Peyer's patch (tissue), 4 donors: ENCODE measurements at places on chromosomes 4 and X. TPM values are rescaled to one million over a fixed set of nuclear protein-coding genes. Genes with fewer than 3 reads are reported as not detected.
A peak's percentile ranks its signal among the peaks of the same experiment; 100 is the strongest.

DNA sequence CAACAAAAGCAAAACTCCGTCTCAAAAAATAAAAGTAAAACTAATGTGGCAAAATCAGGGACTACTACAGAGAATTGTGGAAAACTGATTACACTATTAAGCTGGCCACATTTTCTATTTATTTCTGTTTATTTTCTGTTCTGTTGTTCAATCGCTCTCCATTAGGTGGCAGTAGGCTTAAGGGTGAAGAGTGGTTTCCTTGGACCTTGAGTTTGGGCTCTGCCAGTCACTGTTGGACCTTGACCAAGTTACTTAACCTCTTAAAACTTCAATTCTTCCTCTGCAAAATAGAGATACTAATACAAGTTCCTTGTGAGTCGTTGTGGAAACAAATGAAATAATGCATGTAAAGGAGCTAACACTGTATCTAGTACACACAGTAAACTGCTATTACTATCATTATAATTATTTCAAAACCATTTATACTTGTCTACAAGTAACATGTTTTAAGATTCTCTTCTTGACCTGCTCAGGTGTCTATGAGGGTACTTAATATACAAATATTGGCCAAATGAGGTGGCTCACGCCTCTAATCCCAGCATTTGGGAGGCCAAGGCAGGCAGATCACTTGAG lies 15.2 kb downstream of the HSD17B11 start:
- peak overlapping the region; percentile 71 for H3K27ac ChIP-seq
- no peaks in the 10 kb centered on the region for H3K4me1 ChIP-seq
- no peaks in the 10 kb centered on the region for H3K27me3 ChIP-seq

DNA sequence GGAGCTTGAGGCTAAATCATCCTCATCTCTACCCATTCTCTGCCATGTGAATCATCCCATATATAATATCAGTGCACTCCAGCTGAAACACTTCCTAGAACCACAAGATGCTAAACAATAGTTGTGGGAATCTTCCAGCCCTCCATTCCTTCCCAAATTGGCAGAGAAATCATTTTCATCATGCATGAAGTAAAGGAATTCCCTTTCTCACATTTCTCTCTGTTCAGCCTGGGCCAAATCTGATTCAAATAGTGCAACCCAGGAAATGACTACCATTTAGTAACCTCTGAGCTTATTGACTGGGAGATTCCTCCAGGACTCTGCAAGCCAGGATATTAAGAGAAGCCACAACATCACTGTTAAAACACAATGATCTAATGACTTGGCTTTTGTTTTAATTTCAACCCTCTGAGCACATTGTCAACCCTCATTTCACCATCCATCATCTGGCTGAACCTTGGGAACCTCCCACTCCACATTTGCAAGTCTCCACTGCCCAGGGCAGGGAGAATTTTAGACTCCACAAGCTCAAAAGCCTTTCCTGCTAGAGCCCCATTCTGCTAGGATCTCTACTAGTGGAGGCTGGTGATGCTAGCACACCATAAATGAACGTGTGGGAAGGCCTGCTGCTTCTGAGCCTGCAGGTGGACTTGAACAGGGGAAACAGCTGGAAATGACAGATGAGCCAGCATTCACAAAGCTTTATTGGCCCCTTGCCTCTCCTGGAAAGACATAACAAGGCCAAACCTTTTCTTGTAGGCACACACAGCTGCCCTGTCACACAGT lies 133.9 kb downstream of the TET2 start:
- DNase-seq, result no peak
- H3K4me1 ChIP-seq, result no peaks in the 10 kb centered on the region
- H3K27ac ChIP-seq, result no peak overlapping the region
- H3K4me3 ChIP-seq, result no peak overlapping the region

DNA sequence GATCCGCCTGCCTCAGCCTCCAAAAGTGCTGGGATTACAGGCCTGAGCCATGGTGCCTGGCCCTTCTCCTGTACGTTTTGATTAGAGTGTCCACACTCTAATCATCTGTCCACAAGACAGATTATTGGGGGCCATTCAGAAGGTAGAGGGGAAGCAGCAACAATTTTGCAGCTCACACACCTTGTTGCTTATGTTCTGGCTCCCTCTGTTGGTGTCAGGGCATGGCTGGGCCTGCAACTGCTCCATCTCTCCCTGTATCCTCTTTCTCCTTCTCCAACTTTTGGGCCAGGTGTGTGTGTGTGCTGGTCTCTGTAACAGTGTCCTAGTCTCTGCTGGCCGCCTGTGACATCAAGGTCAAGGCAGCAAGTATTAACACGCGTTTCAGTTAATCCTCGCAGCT lies 125.5 kb upstream of the MBNL3 start:
- DNase-seq, result no peak
- no peaks in the 10 kb centered on the region for H3K4me1 ChIP-seq
- no peak overlapping the region for H3K4me3 ChIP-seq
- no peaks in the 10 kb centered on the region for H3K27me3 ChIP-seq

The IL3RA gene
- 0.88 TPM for total RNA-seq

The CXCL5 gene
- total RNA-seq, result not detected

DNA sequence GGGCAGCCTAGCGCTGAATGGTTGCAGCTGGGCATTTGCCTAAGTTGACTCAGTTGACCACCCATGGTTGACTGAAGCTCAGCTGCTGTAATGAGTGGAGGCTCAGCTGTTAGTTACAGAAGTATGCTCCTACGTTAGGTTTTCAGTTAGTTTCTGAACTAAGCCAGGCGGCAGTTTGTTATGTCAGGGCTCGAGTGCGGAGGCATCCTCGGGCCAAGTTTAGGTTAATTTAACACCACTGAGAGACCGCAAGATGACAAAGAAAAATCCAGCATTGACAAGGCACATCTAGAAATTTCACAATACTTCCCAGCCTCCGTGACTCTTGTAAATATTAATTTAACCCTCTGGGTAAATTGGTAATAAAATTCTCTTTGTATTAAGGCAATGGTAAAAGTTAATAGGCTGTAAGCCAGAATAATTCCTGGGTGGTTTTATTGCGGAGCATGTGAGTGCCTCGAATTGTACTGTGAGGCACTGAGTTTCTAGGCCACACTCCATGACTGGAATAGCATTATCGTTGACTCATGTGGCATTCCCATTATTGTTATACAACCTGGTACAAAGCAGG lies 33.1 kb upstream of the CDKN2AIP start:
- no peaks in the 10 kb centered on the region for H3K4me1 ChIP-seq
- no peak overlapping the region for H3K27ac ChIP-seq
- no peaks in the 10 kb centered on the region for H3K27me3 ChIP-seq
- DNase-seq, result no peak
- no peaks in the 10 kb centered on the region for H3K36me3 ChIP-seq

The GLRA2 gene
- not detected for total RNA-seq

The CPZ gene
- 2.0 TPM for total RNA-seq

GRCh38 chrX:106588801-106589200 lies 23.0 kb upstream of the RADX start:
- no peaks in the 10 kb centered on the region for H3K27me3 ChIP-seq
- H3K4me1 ChIP-seq, result no peaks in the 10 kb centered on the region
- no peak for DNase-seq
- H3K27ac ChIP-seq, result no peak overlapping the region
- H3K4me3 ChIP-seq, result no peak overlapping the region
- no peaks in the 10 kb centered on the region for H3K36me3 ChIP-seq

The ZNF630 gene
- 2.3 TPM for total RNA-seq

DNA sequence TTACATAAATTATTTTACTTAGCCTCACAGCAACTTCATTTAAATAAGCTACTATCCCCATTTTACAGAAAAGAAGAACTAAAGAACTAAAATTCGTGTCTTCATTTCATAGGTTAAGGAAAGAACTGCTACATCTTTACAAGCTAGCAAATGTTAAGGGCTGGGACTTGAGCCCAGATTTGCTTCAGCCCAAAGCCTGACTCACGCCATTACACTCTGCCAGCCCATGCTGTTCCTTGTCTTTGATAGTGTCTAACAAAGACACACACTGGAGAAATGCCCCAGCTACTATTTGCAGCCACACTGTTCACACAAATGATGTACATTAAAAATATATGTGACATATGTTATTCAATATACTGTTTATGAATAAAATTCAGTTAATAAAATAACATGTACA lies 29.0 kb upstream of the ERVMER34-1 start:
- no peak overlapping the region for H3K27ac ChIP-seq
- no peaks in the 10 kb centered on the region for H3K36me3 ChIP-seq
- no peaks in the 10 kb centered on the region for H3K27me3 ChIP-seq
- H3K4me3 ChIP-seq, result no peak overlapping the region
- no peak for DNase-seq

GRCh38 chrX:96425200-96425599 lies 259.4 kb upstream of the DIAPH2 start:
- no peaks in the 10 kb centered on the region for H3K4me1 ChIP-seq
- no peak overlapping the region for H3K27ac ChIP-seq
- DNase-seq, result no peak

The SLC34A2 gene
- 0.83 TPM for total RNA-seq
